Non-pigmented ciliary epithelial cell (primary cell): ENCODE measurements at places on chromosomes 1 and 21.
A peak's percentile ranks its signal among the peaks of the same experiment; 100 is the strongest.

- no peak for DNase-seq
These were observed 125.2 kb upstream of the DPYD start for GRCh38 chr1:98045767-98046641.

- DNase-seq = no peak
These were observed 6.5 kb upstream of the CDC20 start for GRCh38 chr1:43352351-43352705.

DNA sequence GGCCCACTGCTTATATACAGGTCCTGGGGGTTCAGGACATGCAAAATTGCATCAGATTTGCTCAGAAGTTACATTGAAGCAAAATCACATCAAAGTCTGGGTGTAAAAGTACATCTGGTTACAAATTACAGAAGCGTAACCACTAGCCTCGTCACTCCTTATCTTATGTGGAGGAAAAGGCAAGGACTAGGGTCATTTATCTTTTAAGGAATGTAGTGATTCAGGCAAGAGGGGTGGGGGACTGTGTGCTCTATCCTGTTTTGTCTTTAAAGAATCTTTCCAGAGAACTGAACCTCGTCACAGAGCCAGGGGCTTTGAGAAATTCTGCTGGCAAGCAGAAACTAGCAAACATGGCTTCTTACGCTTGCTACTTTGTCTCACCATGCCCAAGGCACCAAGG is 61.1 kb upstream of the RAB4A start:
- peak; percentile 63 for DNase-seq

DNA sequence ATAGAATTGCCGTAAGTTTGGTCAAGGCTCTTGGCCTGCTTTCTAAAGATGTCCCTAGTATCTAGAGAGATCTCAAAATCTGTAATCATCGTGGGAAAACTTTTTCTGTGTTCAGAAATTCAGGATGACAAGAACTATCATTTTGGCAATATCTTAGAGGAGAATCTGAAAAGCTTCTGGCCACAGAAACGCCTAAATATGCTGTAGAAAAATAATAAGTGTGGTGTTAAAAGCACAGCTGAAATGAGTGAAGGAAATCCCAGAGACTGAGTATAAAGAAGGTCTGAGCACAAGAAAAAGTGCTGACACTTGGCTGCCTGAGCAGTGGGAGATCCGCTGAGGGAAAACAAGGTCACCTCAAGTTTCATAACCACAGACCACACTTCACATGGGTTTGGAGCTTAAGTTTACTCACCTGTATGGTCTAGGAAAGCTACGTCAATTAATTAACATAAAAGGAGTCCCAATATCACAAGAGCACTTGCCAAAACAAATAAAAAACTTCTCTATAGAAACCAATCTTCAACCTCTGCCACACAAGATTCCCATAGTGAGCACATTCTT is 235.2 kb upstream of the IRF2BP2 start:
- no peak for DNase-seq

GRCh38 chr1:64476251-64476952 is 6.5 kb downstream of the CACHD1 start:
- peak; percentile 80 for DNase-seq

GRCh38 chr1:90714521-90714951 is 2.6 kb downstream of the BARHL2 start:
- no peak for DNase-seq

DNA sequence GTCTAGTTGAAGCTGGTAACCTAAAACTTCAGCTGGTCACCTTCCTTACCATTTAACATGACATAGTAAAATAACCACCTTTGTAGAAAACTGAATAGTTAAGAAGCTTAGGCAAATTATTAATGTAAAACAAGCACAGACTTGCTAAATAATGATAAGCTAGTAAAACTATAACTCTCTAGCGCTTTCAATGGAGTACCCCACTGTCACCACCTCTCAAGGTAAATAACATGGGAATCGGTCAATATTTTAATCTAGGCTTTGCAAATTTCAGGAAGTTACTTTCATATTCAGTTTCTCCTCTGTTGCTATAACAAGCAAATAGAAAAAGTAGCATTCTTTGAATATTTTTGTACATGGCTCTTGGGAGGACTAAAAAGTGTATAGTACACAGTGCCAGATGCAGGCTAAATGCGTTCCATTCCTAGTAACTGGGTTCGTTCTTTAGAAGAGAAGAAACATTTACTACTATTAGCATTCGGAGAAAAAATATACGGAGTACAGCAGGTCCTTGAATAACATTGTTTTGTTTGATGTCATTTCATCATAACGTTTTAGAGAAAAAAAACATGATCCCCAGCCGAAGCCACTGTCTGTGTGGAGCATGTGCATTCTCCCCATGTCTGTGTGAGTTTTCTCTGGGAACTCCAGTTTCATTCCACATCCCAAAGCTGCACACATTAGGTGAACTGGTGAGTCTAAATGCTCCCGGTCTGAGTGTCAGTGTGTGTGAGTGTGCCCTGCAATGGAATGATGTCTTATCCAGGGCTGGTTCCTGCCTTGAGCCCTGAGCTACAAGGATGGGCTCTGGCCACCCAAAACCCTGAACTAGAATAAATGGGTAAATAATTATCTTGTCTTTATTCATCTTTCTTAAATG is 52.5 kb downstream of the EPRS1 start:
- DNase-seq = no peak

- DNase-seq = no peak
These were observed 2.8 kb downstream of the AIRE start for GRCh38 chr21:44288251-44289110.

- DNase-seq = no peak
These were observed 68.3 kb upstream of the KIF26B start for GRCh38 chr1:245086389-245086969.

GRCh38 chr1:46204406-46204742 is 1.2 kb downstream of the LURAP1 start:
- no peak for DNase-seq

DNA sequence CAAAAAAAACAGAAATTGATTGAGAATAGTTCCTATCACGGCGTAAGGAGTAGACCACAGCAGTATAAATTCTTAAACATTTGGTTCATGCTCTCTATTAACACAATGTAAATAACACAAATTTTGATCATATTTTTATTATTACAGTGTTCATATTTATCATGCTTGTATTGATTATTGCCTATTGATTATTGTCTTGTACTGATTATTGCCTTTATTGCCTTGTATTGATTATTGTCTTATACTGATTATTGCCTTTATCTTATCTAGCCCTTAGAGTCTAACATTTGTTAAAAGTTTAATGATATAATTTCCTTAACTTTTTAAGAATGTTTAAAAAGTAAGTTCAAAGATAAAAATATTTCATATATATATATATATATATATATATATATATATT is 460.7 kb downstream of the KCNT2 start:
- DNase-seq = no peak

- no peak for DNase-seq
These were observed 23.1 kb downstream of the UBE2G2 start for GRCh38 chr21:44778499-44778911.

DNA sequence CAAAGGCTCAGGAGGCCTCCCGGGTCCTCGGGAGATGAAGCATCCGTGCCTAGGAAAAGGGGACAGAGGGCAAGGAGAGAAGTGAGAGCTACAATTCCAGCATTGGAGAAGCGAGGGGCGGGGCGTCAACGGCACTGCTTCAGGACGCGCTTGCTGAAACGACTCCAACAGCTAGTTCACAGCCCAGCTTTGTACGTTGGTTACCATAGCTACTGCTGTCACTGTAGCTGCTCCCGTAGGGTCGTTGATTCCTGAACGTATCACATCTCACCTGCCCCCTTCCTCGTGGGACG is 63.1 kb downstream of the TOR1AIP2 start:
- no peak for DNase-seq

- no peak for DNase-seq
These were observed 21.2 kb downstream of the LRRN2 start for GRCh38 chr1:204664384-204664651.

- DNase-seq = no peak
These were observed 51.9 kb upstream of the DMRTA2 start for GRCh38 chr1:50474859-50475809.

DNA sequence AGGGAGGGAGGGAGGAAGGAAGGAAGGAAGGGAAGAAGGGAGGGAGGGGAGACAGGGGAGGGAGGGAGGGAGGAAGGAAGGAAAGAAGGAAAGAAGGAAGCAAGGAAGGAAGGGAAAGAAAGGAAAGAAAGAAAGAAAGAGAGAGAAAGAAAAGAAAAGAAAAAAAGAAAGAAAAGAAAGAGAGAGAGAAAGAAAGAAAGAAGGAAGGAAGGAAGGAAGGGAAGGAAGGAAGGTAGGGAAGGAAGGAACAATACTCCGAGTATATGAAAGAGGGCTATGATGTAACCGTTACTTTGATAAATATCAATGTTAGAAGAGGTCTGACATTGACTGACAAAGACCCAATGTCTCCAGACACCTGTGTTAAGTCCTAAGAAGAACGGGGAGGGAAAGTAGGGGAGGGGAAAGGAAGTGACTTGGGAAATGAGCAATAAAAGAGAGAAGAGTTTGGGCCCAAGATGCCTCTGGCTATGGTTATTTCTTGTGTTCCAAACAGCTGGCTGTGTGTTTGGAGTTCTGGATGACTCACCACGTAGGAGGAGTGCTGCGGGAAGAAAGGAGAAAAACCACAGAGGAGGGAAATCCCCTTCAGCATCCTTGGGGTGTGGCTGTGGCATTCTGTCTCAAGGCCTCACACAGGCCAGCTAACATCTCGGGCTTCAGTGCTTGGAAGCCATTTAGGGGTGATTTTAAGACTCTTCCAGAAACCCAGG is 37.0 kb upstream of the RXRG start:
- DNase-seq = peak; percentile 70

DNA sequence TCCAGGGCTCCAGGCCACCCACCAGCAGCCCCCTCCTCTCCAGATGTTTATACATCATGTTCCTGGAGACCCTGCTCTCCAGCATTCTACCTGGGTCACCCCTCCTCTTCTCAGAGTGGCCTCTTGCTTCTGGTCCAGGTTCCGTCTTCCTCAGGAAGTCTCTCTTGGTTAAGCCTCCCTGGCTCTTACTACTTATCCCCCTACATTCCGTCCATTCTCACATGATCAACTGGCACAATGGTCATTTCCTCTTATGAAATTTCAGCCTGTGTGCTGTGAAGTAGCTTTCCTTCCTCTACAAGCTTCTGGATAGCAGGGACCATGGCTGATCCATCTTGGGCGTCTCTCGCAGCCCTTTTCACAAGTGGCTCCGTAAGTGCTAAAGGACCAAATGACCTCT is 33.9 kb upstream of the ATP2B4 start:
- DNase-seq = no peak

- DNase-seq = peak; percentile 57
These were observed 176.5 kb downstream of the PBX1 start for GRCh38 chr1:164735315-164736052.

GRCh38 chr1:45836451-45836850 is 33.0 kb downstream of the MAST2 start:
- DNase-seq = no peak

DNA sequence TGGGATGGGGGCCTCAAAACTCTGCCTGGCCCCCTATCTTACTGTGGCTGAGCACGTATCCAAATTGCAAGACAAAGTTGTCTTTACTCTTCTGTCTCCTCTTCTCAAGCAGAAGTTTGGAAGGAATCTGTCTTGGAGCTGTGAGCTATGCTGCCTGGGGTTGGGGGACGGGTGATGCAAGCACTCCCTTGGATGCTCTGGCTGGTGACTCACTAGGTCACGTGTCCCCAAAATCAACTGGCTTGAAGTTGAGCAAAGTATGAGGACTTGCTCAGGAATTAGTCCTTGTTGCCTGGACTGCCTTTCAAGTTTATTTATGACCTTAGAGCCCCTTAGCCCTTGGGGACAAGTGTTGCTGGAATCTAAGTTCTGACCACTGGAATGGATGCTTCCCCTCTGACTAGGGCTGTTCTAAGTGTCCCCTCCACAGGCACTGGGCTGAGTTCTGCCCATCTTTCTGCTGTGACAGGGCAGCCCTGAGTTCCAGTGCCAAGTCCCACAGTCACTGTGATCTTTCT is 269.5 kb downstream of the HHAT start:
- DNase-seq = peak; percentile 84

DNA sequence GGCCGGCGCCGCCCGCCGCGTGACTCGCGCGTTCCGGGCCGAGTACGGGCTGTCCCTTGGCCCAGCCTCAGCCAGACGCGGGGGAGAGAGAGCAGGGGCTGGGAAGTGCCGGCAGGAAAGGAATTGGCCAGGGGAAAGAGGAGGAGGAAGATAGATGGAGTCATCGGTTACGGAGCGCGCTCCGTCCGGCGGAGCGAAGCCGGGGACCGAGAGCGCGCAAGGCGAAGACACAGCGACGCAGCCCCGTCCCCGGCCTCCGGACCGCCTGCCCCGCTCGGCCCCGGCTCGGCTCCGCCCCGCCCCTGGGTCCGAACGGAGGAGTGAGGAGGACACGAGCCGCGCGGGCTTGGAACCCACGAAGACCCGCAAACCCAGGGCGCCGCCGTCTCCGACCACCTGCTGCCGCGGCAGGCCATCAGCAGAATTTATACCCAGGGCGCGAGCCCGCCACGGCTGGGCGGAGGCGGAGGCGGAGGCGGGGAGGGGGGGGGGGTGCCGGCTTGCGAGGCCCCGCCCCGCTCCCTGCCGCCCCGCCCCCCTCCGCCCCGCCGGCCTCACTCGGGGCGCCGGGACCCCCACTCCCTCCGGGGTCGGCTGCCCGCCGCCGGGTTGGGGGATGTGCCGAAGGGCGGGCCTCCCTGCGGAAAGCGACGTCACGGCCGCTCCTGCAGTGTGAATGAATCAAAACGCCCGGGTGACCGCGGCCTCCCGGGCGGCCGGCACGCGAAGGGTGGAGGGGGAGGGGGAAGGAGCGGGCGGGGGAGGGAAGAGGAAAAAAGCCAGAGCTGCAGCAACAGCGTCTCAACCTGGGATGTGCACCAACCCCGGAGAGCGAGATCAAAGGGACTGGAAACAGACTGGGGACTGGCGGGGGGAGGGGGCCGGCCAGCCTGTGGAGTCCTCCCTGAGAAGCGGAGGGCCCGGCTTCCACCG is at the start of gene LHX4:
Gene LHX4 (plus strand): TSS at position 782 of the 933 bp plus-strand sequence. CDS start 266 bp downstream, outside the sequence.
- DNase-seq = no peak

GRCh38 chr1:209584231-209584672 is 738 bp downstream of the CAMK1G start:
- DNase-seq = no peak

GRCh38 chr1:169052727-169053126 is 53.8 kb upstream of the ATP1B1 start:
- no peak for DNase-seq

DNA sequence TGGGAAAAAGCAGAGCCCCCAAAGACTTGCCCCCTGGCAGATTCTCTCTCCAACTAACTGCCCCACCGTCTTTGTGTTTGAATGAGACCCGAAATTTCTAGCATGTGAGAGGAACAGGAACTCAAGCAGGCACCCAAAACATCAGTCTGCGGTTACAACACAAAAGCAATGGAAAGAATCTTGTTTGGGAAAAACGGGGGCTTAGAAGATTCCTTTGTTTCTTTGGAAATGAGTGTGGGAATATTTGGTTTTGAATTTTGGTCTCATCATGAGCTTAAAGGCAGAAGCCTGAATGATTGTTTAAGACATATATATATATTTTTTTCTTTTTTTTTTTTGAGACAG is 188.9 kb upstream of the TMEM51 start:
- DNase-seq = no peak

- DNase-seq = no peak
These were observed 33.3 kb downstream of the PUM1 start for GRCh38 chr1:31032266-31032665.
